Psoas muscle (tissue), 8 donors: ENCODE measurements at places on chromosomes 7 and 10. TPM values are rescaled to one million over a fixed set of nuclear protein-coding genes. Genes with fewer than 3 reads are reported as not detected.
A peak's percentile ranks its signal among the peaks of the same experiment; 100 is the strongest.

Gene PRXL2A
- 51.8 TPM for total RNA-seq

Gene CUBN
- 0.22 TPM for total RNA-seq

Gene CDC14C
- not detected for total RNA-seq

Gene COL26A1
- total RNA-seq = not detected

Gene TECPR1
- 19.4 TPM for total RNA-seq

GRCh38 chr10:58781873-58782488 lies 269.3 kb downstream of the BICC1 start:
- peaks cover 6% of the 10 kb centered on the region for H3K36me3 ChIP-seq
- peak overlapping the region; percentile 42 for H3K27ac ChIP-seq
- no peaks in the 10 kb centered on the region for H3K27me3 ChIP-seq
- no peak for DNase-seq
- H3K4me1 ChIP-seq = peaks cover 3% of the 10 kb centered on the region

DNA sequence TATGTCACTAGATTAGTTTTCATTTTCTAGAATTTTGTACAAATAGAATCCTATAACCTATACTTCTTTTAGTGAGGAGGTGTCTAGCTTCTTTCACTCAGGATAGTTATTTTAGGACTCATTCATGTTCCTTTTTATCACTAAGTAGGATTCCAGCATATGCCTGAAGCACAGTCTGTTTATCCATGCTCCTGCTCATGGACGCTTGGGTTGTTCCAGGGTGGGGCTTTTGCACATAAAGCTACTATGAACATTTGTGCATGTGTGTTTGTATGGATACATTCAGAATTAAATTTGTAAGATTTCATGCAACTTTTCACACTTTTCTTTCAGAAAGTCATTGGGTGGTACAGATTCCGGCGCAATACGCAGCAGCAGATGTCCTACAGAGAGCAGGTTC lies 24.6 kb downstream of the ABRAXAS2 start:
- peaks cover 12% of the 10 kb centered on the region for H3K4me1 ChIP-seq
- no peak overlapping the region for H3K27ac ChIP-seq

DNA sequence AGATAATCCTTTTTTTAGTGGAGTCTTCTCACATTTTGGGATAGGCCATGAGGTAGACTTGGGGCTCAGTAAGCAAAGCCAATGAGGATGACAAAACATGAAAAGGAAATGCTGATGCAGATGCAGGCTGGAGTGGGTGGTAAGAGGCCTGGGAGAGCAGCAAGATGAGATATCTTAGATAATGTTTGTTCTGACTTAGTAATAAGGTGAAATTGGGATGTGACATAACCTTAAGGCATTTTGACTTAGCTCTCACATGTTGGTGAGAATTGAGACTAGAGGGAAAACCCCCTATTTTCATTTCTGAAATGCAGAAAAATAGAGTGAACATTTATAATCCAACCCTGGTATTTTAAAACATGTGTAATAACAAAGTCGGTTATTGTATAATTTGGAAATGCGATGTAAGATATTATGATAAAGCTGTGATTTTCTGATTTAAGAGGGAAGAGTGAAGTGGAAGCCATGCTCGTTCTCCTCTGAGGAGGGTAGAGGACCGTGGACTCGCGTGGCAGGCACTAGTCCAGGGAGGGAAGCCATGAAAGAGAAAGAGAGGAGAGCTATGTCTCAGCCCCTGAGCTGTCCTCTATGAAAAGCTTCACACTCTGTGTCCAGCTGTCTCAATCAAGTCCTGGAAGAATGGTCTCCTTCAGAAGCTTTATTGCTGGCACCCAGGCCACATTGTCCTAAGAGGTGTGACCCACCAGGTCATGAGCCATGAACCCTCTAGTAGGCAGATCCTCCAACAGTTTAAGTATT lies 57.3 kb downstream of the ST7 start:
- no peaks in the 10 kb centered on the region for H3K27me3 ChIP-seq
- H3K36me3 ChIP-seq = no peaks in the 10 kb centered on the region
- H3K27ac ChIP-seq = no peak overlapping the region
- H3K4me1 ChIP-seq = peaks cover 23% of the 10 kb centered on the region
- DNase-seq = no peak

- no peaks in the 10 kb centered on the region for H3K36me3 ChIP-seq
- H3K27ac ChIP-seq = no peak overlapping the region
- no peaks in the 10 kb centered on the region for H3K27me3 ChIP-seq
- H3K4me3 ChIP-seq = no peak overlapping the region
- DNase-seq = no peak
Observed at GRCh38 chr10:75620356-75620755, 188.9 kb downstream of the LRMDA start.

GRCh38 chr10:57338823-57339558 lies 928.7 kb downstream of the IPMK start:
- H3K36me3 ChIP-seq = no peaks in the 10 kb centered on the region
- no peak for DNase-seq
- H3K4me3 ChIP-seq = no peak overlapping the region
- H3K4me1 ChIP-seq = no peaks in the 10 kb centered on the region

DNA sequence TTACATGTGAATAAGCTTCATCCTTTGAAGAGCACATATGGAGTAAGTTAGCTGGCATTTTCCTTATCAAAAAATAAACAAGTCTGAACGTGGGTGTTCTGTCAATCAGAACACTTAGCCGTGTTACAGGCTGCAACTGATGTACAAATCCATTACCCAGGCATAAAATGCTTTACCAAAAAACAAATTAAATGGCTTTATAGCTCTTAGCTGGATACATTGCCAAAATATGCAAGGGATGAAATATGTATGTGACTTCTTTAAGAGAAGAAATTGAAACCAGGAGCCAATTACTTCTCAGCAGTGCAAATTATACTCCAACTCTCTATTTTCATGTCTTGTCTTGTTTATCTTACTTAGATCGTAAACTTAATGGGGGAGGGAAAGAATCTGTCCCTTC lies 214.8 kb downstream of the DGKB start:
- H3K4me3 ChIP-seq = no peak overlapping the region
- no peaks in the 10 kb centered on the region for H3K4me1 ChIP-seq
- H3K27ac ChIP-seq = no peak overlapping the region
- DNase-seq = no peak

DNA sequence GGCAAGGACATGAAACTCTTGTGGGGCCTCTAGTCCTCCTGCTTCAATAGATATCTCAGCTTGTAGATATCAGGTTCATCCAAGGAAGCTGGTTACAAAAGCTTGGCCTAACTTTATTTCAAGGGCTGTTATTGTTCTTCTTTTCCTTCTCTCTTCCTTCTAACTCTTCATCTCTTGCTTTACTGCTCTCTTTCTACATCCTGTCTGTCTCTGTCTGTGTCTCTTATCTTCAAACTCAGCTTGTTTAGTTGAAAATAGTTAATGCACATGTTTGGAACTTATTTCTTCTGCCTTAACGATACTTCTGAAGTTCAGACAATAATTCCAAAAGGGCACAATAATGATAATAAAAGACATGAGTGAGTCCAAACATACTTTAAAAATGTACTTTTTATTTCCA lies 393.9 kb downstream of the NXPH1 start:
- no peaks in the 10 kb centered on the region for H3K4me1 ChIP-seq
- H3K4me3 ChIP-seq = no peak overlapping the region
- no peak for DNase-seq
- H3K27ac ChIP-seq = no peak overlapping the region

DNA sequence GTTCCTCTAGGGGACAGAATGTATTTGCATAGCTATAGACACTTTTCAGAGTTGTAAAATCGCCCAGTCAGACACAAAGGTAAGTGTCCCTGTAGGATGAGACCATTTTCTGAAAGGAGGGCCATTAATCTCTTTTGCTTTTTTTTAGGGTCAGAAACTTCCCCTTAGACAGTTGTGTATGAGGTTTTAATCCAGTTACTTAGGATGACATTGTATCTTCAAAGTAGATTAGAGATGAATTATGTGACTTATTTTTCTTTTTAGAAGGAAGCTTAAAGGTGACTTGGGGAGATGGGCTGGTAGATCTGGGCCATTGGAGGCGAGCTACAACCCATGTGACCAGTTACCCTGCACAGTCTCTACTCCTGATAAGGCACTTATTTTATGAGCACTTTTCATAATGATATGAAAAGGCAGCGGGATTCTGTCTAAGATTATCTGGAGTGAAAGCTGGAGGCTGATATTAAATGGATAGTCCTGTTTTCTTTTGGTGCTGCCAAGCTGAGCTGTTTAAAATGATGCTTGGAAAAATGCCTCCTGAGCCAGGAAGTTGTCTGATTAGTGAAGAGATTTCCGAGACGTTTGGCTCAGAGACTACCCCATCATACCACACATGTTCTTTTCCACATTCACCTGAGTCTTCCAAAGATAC lies 264.3 kb downstream of the AUTS2 start:
- H3K27me3 ChIP-seq = no peaks in the 10 kb centered on the region
- no peak overlapping the region for H3K27ac ChIP-seq
- H3K36me3 ChIP-seq = no peaks in the 10 kb centered on the region
- H3K4me1 ChIP-seq = no peaks in the 10 kb centered on the region
